Vein endothelial cell (primary cell): ENCODE measurements at places on chromosomes 1 and 21. TPM values are rescaled to one million over a fixed set of nuclear protein-coding genes. Genes with fewer than 3 reads are reported as not detected.

Gene TTC39A
- total RNA-seq = 1.2 and 2.3 TPM in 2 replicates

Gene ELAPOR1
- 0.65 and 0.86 TPM in 2 replicates for total RNA-seq

Gene OR10R2
- total RNA-seq = not detected in 2 replicates

Gene SPRR2A
- not detected in 2 replicates for total RNA-seq

Gene RPF1
- 31.7 and 39.7 TPM in 2 replicates for total RNA-seq

Gene TCEA3
- total RNA-seq = 0.65 and 0.86 TPM in 2 replicates

Gene RUNX3
- not detected in 2 replicates for total RNA-seq

Gene APOBEC4
- not detected in 2 replicates for total RNA-seq

Gene OR10J1
- not detected in 2 replicates for total RNA-seq

Gene CELA2A
- not detected in 2 replicates for total RNA-seq

Gene ENSA
- 93.7 and 103 TPM in 2 replicates for total RNA-seq

Gene BRDT
- not detected in 2 replicates for total RNA-seq

Gene S100A3
- 0.98 and 2.4 TPM in 2 replicates for total RNA-seq

Gene FOXD2
- 0.10 and 0.33 TPM in 2 replicates for total RNA-seq

Gene FAM3B
- total RNA-seq = not detected in 2 replicates

Gene ZNF683
- total RNA-seq = not detected in 2 replicates

Gene SLC45A1
- 0.48 and 1.6 TPM in 2 replicates for total RNA-seq

Gene FALEC
- not detected in 2 replicates for total RNA-seq

Gene ERICH3
- total RNA-seq = not detected in 2 replicates

Gene ALPL
- 0.19 and 0.33 TPM in 2 replicates for total RNA-seq

Gene APP
- total RNA-seq = 1,023 and 1,073 TPM in 2 replicates

Gene RNU1-3
- under 0.01 TPM in 2 replicates for total RNA-seq

Gene CELA3B
- total RNA-seq = not detected in 2 replicates

Gene HSD3B1
- not detected in 2 replicates for total RNA-seq

Gene LINGO4
- not detected in 2 replicates for total RNA-seq

Gene CASZ1
- 1.7 and 2.9 TPM in 2 replicates for total RNA-seq

Gene ADAMTS1
- total RNA-seq = 21.2 and 26.9 TPM in 2 replicates

Gene ZSCAN20
- 8.2 and 9.4 TPM in 2 replicates for total RNA-seq

Gene GIPC2
- 12.4 and 14.7 TPM in 2 replicates for total RNA-seq

Gene GRHL3
- not detected in 2 replicates for total RNA-seq

Gene KLF17
- not detected in 2 replicates for total RNA-seq

Gene SEC22B
- total RNA-seq = 26.5 and 32.7 TPM in 2 replicates

Gene AGBL4
- not detected in 2 replicates for total RNA-seq

Gene PSMG1
- 41.8 and 69.9 TPM in 2 replicates for total RNA-seq

Gene HTR6
- under 0.01 TPM in 1 of 2 replicates, not detected in the other for total RNA-seq

Gene ARID4B
- total RNA-seq = 31.0 and 63.0 TPM in 2 replicates

Gene NEXN
- total RNA-seq = 2.3 and 2.4 TPM in 2 replicates

Gene CHD5
- under 0.01 and 0.10 TPM in 2 replicates for total RNA-seq

Gene FAM110D
- total RNA-seq = 3.4 and 5.6 TPM in 2 replicates

Gene SERPINC1
- total RNA-seq = 0.38 TPM in 1 of 2 replicates, not detected in the other

Gene LRRC3
- total RNA-seq = 2.3 and 3.2 TPM in 2 replicates
